Activated CD4-positive, alpha-beta T cell treated with anti-CD3 and anti-CD28 coated beads for 1 hour (primary cell): ENCODE measurements at places on chromosomes 2 and 18.

DNA sequence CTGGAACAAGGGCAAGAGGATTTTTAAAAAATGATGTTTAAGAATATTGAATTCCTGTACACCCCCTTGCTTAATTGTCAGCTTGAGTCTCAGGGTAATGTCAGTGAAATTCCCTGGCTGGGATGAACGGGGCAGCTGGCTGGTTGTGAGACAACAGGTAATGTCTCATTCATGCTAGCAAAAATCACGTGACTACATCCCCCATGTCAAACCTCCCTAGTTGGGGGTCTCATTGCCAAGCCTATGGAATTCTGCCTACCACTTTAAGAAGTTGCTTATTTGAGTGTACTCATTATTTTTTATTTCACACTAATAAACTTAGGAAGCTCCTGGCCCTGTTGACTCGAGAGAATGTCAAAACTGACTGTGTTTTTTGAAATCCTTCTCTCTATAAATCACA lies 218.3 kb downstream of the ICOS start:
- DNase-seq: no peak

GRCh38 chr2:234839285-234839684 lies 112.5 kb upstream of the SH3BP4 start:
- DNase-seq: no peak

DNA sequence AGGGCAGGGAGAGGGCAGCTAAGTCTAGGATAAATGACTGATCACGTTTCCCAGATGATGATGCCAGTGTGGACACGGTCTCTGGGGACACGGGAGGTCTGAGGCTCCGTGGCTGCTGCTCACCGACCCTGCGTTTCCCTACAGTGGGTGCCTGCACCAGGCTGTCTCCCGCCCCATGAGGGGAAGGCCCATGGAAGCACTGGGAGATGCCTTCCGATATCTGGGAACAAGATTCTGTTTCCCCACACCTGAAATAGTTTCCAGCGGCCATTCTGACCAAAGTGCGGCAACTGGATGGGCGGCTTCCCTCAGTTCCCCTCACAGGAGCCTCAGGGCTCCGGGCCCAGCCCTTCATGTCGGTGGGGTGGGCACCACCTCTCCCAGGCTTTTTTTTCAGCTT lies 83.1 kb downstream of the EDAR start:
- no peak for DNase-seq

GRCh38 chr18:75350857-75351256 lies 76.6 kb downstream of the SMIM21 start:
- no peak for DNase-seq

- DNase-seq: no peak
Observed at GRCh38 chr18:55018602-55019001, 59.3 kb upstream of the CCDC68 start.

GRCh38 chr2:235170536-235171521 lies 219.0 kb downstream of the SH3BP4 start:
- DNase-seq: no peak

GRCh38 chr2:39304200-39304599 lies 60.4 kb upstream of the CDKL4 start:
- no peak for DNase-seq

GRCh38 chr2:101872480-101872879 lies 119.3 kb upstream of the IL1R2 start:
- no peak for DNase-seq

GRCh38 chr2:145041706-145042105 lies 521.8 kb upstream of the ZEB2 start:
- DNase-seq: no peak

- no peak for DNase-seq
Observed at GRCh38 chr2:119142824-119143223, 15.7 kb downstream of the C1QL2 start.

DNA sequence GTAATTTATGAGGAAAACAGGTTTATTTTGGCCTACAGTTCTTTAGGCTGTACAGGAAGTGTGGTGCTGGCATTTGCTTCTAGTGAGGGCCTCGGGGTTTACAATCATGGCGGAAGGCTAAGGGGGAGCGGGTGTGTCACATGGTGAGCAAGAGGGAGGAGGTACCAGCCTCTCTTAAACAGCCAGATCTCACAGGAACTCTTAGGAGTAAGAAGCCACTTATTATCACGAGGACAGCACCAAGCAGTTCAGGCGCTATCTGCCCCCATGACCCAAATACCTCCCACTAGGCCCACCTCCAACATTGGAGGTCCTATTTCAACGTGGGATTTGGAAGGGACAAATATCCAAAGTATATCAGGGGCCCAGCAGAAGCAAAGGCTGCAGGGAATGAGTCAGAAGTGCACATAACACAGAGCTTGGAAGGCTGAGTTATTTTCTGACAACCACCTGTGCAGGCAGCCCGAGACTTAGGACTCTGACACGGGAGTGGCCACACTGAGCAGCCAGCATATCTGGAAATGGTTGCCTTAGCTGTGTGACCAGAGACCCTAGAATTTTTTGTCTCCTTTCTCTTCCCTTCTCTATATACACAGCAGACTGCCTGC lies 170.9 kb downstream of the PRPF40A start:
- DNase-seq: no peak

DNA sequence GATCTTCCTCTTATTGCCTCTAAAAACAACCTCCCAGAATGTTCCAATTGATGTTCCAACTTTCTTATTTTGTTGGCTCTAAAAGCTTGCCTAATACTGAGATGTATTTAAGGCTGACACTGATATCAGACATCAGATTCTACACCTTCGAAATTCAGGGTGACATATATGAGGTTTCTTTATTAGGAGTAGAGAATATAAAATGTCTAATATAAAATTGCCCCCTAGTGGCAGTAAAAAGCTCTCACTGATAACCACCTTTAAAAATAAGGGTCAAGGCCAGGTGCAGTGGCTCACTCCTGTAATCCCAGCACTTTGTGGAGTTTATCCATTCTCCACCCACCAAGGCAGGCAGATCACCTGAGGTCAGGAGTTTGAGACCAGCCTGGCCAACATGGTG lies 789.7 kb upstream of the SLC39A10 start:
- DNase-seq: no peak

DNA sequence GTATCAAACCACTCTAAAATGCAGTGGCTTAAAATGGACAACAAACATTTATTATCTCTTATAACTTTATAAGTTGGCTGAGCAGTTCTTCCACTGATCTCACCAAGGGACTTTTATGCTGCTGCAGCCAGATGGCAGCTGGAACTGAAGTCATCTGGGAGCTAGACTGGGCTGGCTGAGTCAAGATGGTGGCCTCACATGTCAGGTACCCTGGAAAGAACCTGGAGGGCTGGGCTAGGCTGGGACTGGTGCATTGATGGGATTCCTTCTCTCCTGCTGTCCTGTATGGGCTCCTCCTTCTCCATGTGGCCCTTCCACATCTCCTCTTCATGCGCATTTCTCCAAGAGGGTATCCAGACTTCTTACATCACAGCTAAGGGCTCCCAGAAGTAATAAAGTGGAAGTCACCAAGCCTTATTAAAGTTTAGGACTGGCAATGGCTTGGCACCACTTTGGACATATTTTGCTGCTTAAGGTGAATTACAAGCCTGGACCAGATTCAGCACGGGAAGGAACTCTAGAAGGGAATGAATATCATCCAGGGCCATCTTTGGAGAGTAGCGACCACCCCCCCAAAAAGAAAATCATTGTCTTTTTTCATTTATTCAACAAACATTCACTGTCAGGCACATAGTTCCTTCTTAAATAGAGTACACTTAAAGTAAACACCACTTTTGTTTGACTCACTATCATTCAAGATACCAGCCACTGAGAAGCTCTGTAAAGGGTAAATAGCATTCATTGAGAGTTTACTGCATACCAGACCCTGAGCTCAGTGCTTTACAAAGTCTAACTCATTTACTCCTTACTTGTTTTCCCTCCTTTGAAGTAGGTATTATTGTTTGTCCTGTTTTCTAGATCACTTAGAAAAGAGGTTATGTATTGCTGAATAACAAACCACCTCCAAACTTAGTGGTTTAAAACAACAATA lies 138.0 kb downstream of the ZFP36L2 start:
- DNase-seq: no peak

DNA sequence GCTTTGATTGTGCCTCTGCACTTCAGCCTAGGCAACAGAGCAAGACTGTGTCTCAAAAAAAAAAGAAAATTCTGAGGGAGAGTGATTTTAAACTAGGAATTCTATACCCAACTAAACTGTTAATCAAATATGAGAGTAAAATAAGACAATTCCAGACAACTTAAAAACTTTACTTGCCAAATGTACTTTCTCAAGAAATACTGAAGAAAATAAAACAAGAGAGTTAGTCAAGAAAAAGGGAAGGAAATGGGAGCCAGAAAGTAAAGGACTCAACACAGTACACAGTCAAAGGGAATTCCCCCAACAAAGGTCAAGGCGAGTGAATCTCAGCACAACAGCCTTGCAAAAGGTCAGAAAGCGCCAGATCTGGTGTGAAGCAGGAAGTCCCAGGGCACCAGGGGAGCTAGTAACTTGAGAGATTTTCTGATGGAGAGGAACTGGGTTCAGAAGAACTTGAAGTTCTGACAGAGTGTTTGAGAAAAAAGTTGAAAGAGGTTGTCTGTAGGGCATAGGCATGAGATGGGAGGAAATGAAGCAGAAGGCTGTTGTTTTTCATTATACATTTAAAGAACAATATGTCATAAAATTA lies 22.6 kb upstream of the TBC1D8 start:
- no peak for DNase-seq

DNA sequence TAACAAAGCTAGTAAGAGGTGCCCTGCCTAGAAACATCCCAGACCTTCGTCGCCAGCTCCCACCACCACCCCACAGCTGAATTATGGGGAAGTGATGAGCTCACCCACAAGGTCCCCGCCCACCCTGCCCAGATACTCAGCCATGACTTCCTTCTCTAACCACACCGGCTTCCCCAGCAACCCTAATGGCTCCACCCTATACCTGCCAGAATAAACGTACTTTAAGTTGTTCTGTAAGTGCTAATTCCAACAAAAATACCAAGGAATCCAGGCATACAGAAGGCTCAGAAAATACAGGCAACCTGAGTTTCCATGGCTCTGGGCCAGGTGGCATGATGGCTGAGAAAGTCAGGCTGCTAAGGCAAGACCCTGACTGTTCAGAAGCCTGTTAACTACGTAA lies 39.1 kb downstream of the TMEM163 start:
- no peak for DNase-seq

GRCh38 chr2:74111380-74111779 lies 36.3 kb downstream of the BOLA3 start:
- no peak for DNase-seq

GRCh38 chr2:208370881-208371633 lies 35.5 kb upstream of the PTH2R start:
- DNase-seq: no peak

- no peak for DNase-seq
Observed at GRCh38 chr2:190545555-190546385, 11.2 kb upstream of the NEMP2 start.

DNA sequence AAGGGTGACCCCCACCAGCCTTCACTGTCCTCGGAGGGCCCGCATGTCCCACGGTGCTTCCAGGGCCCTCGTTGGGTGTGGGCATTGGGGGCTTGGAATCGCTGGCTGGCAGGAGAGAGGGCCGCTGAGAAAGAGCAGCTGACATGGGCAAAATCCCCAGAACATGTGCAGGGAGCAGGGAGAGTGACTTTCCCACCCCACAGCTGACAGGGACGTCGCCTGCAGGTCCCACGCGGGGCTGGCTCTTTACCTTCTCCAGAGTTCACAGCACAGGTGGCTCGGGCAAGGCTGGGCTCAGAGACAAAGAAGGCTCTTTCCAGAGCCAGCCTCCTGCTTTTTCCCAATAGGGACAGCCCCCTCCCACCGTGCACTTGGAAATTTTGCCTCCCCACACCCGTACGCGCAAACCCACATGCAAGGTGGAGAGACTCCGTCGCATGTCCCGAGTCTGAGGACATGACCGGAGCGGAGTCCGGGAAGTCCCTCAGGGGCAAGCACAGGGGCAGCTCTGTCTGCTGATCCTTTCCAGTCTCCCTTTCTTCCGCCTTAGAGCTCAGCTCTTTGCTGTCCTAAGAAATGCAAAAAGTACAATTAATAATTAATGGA lies 370.2 kb upstream of the MYT1L start:
- no peak for DNase-seq

GRCh38 chr18:10681581-10682367 lies 155.9 kb downstream of the NAPG start:
- no peak for DNase-seq

- no peak for DNase-seq
Observed at GRCh38 chr2:180075870-180076269, 68.8 kb upstream of the CWC22 start.

- no peak for DNase-seq
Observed at GRCh38 chr18:34890486-34891085, 150.6 kb upstream of the MAPRE2 start.

DNA sequence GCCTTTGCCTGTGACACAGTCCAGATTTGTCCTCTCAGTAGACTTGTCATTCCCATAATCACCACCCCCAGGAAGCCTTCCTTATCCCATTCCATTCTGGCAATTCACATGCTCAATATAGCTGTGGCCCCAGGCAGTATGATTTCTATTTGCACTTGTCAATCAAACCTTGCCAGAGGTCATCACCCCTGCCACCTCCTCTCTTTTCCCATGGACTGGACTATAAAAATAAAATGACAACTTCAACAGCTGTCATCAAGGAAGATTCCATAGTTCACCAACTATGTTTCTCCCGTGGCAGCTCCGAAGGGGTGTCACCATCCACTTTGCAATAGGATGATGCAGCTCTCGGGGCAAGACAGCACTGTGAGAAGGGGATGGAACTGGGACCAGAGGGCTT lies 255.7 kb downstream of the CELF4 start:
- no peak for DNase-seq

- no peak for DNase-seq
Observed at GRCh38 chr2:4628998-4629501, 925.7 kb downstream of the DCDC2C start.

GRCh38 chr2:239106966-239107365 lies 259.1 kb downstream of the TWIST2 start:
- DNase-seq: no peak

GRCh38 chr2:203238292-203238703 lies 520 bp upstream of the CYP20A1 start:
- DNase-seq: no peak

DNA sequence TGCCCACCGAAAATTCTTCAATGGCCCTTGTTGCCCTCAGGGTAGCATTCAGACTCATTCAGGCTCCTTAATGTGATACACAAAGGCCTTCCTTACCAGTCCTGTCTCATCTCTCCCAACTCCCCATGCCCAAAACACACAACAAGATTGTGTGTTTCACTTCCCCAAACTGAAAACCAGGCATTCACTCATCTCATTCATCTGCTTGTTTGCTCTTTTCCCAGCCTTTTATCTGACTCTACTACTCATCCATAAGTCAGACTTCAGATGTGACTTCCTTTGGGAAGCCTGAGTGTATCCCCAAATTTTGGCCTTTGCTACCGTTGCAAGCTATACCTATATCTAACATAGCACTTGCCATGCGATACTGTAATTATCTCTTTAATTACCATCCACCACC lies 9.7 kb upstream of the SLC39A10 start:
- DNase-seq: no peak
